ENCODE measurements at places on chromosomes 6 and 20. TPM values are rescaled to one million over a fixed set of nuclear protein-coding genes. Genes with fewer than 3 reads are reported as not detected.

DNA sequence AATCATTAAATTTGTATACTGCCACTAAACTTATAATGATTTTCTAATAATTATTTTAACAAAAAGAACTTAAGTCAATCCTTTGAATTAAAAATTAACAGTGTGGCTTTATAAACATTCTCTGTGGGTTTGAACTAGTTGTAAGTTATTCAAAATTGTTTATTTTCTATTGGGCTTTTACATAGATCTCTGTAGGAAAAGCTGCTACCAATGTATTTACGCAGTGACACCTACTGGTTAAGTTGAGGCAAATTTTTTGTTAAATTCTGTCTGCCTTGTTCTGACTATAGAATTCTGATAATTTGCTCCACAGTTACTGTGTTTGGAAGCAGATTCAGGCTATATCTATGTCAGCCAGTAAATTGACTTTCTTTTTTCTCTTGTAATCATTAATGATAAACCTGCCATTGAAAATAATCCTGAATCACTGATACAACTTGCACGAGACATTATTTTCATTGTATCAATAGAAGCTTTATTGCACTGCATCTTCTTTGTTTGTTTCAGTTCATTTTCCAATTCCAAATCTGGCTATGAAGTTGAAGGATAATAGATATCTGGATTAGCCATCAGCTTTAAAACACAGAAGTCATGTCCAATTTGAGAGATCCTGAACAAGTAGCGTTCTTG is 66.0 kb upstream of the UTRN start:
- DNase-seq: no peak

DNA sequence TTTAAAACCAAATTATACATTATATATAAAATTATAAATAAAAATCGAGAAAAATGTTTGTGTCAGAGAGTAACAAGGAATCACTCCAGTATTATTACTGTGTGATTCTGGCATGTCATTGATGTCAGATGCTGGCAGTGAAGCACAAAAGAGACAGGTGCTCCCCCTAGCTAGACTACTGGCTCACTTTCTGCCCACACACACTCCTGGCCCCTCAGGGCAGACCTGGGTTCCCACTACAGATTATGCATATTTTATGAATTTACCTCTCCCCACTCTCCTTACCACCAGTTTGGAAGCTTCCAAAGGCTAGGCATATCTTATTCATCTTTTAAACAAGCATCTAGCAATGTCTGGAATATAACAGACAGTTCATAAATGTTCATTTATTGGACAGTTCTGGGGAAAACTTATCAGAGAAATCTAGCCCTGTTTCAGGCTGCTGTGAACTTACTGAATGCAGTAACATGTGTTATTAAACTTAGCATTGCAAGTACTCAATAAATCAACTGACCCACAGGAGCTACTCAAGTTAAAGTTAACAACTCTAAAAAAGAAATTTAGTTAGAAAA is 12.8 kb downstream of the SNX3 start:
- DNase-seq: no peak

GRCh38 chr6:132122871-132123270 is 171.7 kb upstream of the CCN2 start:
- no peak for DNase-seq

Gene SPTLC3
- total RNA-seq: 74.1 TPM

Gene RNF217
- total RNA-seq: 22.7 TPM

Measured in lower leg skin (tissue), 4 donors.